IMR-90 (cell line): ENCODE measurements at places on chromosomes 6 and 20. TPM values are rescaled to one million over a fixed set of nuclear protein-coding genes. Genes with fewer than 3 reads are reported as not detected.
A peak's percentile ranks its signal among the peaks of the same experiment; 100 is the strongest.

- H3K4me1 ChIP-seq: peaks cover 4% of the 10 kb centered on the region
- H3K27ac ChIP-seq: no peak overlapping the region
- H3K4me3 ChIP-seq: no peak overlapping the region
- DNase-seq: no peak
Measured at GRCh38 chr6:111354758-111355555, 128.1 kb downstream of the REV3L start.

DNA sequence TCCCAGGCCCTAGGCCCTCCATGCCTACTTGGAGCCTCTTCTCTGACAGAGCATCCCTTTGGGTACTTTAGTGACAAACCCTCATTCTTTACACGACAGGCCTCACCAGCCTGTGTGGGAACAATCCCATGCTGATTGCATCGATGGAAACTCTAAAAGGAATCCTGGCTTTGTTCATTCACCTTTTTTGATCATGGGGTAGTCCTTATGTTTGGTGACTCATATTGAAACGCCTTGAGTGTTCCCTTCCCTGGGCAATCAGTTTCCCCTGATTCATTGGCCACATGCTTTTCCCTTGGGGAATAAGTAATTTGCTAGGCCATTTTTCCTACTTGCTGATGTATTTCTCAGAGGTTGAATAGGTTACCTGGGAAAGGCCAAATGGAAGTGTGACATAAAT lies 14.7 kb upstream of the TNFAIP3 start:
- peak; percentile 38 for DNase-seq
- no peak overlapping the region for H3K27ac ChIP-seq
- no peak overlapping the region for H3K4me3 ChIP-seq
- no peaks in the 10 kb centered on the region for H3K36me3 ChIP-seq

The DYNLT1 gene
- 187 and 235 TPM in 2 replicates for total RNA-seq

The SLC26A8 gene
- total RNA-seq: not detected in 2 replicates
